ENCODE measurements at places on chromosomes 6 and 20.

- no peak for DNase-seq
Measured at GRCh38 chr6:105873211-105873704, 212.9 kb upstream of the PRDM1 start.

DNA sequence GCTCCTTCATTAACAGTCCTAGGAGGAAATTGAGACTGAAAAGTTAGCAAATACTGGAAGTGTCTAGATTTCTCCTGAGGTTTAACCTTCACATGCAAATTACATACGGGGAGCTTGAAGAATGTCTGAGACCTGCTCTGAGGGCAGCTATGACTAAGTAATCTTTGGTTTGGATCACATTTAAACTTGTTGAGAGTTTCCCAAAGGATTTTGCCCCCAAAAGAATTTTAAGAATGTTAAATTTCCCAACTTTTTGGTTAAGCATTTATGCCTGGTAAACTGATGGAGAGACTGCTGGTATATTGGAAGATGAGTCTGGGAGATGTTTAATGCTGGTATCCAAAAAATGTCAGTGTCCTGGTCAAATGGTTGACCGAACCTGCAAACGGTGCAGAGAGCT is 97.0 kb downstream of the RREB1 start:
- no peak for DNase-seq

DNA sequence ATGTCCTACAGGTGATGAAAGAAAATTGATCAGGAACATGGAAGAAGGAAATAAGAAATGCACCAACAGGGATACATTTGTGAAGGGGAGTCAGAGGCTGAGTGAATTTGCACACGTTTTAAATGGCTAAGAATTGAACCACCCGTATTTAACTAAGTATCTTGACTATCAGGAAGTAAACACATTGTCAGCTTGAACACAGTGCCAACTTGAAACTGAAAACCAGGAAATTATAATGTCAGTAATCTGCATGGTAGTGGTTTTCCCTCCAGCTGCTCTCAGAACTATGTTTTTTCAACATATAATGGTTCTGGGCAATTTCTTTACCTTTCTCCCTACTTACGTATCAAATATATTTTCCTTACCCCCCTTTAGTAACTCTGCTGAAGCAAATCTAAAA is 366.5 kb upstream of the POU3F2 start:
- no peak for DNase-seq

DNA sequence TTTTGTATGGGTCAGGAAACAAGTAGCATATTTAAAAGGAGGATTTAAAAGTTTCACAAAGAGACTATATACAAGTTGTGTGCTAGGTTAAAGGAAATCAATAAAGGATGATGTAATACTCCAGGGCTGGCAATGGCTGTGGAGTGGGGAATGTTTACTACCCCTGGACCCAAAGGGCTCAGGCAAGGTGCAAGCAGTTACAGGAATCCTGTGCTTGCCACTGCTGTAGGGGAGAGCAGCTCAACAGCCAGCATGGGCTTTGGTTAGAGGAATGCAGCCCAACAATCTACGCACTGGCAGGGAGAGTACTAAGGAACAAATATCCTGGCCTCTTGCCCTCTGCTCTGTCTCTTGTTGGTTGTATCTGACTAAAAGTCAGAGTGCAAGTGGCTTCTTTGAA is 1642.2 kb downstream of the KHDRBS2 start:
- DNase-seq = no peak

DNA sequence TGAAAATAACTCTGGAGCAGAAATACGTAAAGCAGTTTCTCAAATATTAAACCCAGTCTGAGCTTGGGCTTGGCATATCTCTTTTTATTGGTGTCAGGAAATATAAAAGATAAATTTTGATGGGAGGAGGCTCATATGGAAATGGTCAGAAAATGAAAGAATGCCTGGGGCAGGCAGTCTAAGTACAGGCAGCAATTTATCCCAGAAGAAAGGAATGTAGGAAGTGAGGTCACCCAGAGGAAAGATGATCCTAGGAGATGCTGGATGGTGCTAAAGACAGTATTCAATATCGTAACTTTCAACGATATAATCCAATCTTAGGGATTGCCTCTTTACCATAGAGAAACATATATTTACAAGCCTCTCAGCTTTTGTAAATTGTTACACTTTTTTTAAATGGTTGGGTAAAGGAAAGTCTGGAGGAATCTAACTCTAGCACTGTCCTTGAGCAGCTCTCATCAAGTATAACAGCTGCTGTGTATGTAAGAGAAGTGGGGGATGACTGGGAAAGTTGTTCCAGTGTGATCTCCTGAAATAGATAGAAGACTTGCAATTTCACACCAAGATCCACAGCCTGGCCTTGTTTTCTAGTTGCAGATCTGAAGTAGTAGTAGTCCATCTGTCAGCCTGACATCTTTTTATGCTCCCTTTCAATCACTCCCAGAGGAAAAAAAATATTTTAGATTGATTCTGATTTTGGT is 256.9 kb upstream of the SASH1 start:
- DNase-seq = no peak

DNA sequence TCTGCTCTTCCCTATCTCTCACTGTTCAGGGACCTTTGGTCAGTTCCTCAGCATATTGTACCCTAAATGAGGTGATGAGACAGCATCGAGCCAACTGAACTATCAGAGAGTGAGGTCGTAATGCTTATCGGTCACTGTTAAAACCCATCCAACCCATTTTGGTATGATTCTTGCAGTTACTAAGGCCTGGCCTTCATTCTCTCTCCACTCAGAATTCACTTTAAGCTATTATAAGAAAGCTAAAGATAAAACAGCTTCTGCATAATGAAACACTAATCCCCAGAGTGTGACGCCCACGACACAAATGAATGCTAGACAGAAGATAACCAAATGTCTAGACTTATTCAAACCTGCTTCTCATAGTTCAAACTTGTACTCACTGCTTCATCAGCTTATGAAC is 175.8 kb downstream of the GMPR start:
- no peak for DNase-seq

All from NCI-H146 (cell line).